ENCODE measurements at places on chromosomes 5 and 9.

DNA sequence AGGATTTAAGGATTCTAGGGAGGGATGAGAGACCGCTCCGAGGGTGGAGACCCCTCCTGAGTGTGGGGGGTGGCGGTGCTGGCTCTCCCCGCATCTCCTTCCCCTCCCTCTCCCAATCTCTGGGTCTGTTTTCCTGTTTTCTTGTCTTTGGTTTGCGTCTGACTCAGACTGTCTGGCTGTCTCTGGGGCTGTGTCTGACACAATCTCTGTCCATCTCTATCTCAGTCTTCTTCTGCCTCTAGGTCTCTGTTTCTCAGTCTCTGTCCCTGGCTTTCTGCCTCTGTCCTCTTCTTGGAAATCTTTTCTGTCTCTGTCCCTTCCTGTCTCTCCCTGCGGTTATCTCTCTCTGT is 196 bp upstream of the GRM6 start:
- DNase-seq = no peak

DNA sequence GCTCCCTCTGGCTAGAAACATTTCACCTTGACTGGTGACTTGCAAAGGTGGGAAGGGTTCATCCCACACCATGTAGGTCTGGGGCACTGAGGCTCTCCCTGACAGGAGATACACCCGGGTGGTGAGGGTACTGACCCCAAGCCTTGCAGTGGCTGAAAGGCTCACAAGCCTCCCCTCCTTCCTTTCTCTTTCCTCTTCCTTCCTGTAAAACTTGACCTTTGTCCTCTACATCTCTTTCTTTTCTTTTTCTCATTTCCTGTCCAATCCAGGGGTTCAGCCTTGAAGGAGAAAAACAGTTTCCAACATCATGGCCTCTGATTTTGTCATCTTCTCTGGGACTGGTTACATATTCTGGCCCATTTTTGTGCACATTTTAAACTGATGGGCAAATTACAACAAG is 16.6 kb downstream of the FBP2 start:
- DNase-seq = no peak

GRCh38 chr9:135883410-135884089 is 23.8 kb downstream of the CAMSAP1 start:
- no peak for DNase-seq

- no peak for DNase-seq
Observed at GRCh38 chr5:125538469-125538868, 792.0 kb upstream of the ZNF608 start.

DNA sequence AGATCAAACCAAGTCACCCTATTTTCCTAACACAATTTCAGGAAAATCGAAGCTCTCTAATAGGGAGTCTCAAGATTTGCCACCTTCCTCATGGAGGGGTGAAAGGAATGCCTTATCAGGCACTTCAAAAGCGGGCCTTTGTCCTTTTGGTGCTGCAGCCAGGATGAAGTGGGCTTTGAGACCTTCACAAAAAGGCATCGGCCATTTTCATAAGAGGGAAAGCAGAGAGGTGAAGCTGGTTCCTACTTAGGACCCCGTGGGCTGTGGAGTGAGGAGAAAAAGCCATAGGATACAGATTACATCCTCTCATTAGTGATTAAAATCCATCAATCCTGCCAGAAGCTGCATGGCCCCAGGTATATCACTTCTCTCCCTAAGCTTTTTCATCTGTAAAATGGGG is 859 bp downstream of the CDKN2AIPNL start:
- DNase-seq = no peak

- no peak for DNase-seq
Observed at GRCh38 chr5:127400946-127401670, 110.5 kb downstream of the MEGF10 start.

GRCh38 chr9:85024374-85024773 is 354.8 kb downstream of the NTRK2 start:
- DNase-seq = no peak

- DNase-seq = no peak
Observed at GRCh38 chr9:31174681-31175080, 1209.8 kb upstream of the ACO1 start.

- no peak for DNase-seq
Observed at GRCh38 chr5:143776951-143777350, 35.0 kb upstream of the HMHB1 start.

GRCh38 chr5:124126504-124127217 is 614.7 kb downstream of the CSNK1G3 start:
- no peak for DNase-seq

DNA sequence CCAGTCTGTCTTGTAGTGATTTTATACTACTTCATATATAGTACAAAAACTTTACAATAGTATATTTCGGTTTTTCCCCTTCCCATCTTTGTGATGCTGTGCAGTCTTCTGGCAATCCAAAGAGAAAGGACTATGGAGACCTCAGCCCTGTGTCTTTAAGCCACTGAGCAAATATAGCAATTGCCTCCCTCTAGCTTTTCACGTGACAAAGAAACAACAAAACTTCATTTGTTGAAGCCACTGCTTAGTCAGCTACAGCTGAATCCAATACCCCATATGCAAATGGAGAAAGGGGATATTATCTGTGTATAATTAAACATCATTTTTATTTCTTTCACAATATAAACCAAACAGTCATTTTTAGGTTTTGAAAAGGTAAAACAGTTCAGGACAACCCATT is 142.8 kb upstream of the STK32A start:
- no peak for DNase-seq

GRCh38 chr5:180521101-180521500 is 26.9 kb downstream of the CNOT6 start:
- no peak for DNase-seq

- DNase-seq = no peak
Observed at GRCh38 chr5:175508896-175509295, 30.5 kb downstream of the SFXN1 start.

GRCh38 chr5:173572431-173573125 is 43.9 kb downstream of the BOD1 start:
- DNase-seq = no peak

GRCh38 chr9:12958279-12958678 is 183.5 kb downstream of the LURAP1L start:
- DNase-seq = no peak

GRCh38 chr5:122559676-122560075 is 215.2 kb upstream of the SNX2 start:
- DNase-seq = no peak

DNA sequence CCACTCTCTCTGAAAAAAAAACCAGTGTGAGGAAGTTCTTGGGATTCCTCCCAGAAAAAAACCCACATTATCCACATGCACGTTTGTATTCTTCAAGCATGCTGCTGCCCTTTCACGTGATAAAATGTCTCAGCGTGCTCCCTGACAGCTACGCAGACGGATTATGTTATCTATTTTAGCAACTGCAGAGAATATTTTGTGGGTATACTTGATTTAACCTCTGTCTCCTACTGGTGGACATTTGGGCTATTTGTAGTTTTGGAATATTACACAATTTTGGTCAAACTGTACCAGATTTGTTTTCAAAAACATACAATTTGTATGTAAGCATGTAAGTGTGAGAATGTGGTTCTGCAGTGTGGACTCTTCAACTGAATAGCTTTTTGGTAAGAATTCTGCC is 10.7 kb downstream of the PRRC2B start:
- no peak for DNase-seq

GRCh38 chr5:10485142-10485795 is 43.6 kb downstream of the ROPN1L start:
- DNase-seq = no peak

- DNase-seq = no peak
Observed at GRCh38 chr5:38045446-38045845, 205.6 kb upstream of the GDNF start.

DNA sequence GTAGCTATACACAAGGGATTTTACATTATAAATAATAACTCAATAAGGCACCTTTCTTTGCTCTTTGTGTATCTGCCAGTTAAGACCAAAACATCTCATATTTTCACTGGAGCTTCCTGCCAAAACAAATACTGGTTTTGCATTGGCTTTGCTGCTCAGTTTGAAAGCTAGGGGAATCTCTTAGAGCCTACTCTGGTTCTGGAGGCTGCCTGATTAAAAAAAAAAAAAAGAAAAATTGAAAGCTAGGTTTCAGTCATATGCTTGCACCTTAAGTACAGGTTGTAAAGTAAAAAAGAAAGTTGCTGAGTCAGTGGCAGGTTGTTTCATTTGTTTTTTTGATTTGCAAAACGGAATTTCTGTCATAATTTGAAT is 2.3 kb downstream of the DENND4C start:
- no peak for DNase-seq

GRCh38 chr5:78280261-78280660 is 14.2 kb downstream of the AP3B1 start:
- no peak for DNase-seq

- DNase-seq = no peak
Observed at GRCh38 chr5:139492700-139493192, 10.2 kb upstream of the STING1 start.

GRCh38 chr5:138351056-138351455 is 1.4 kb upstream of the KDM3B start:
- no peak for DNase-seq

Data from BJ (cell line).